ENCODE measurements at places on chromosomes 12 and 14.

GRCh38 chr14:60488175-60488574 is 2.3 kb upstream of the C14orf39 start:
- DNase-seq = no peak

GRCh38 chr14:75578102-75578785 is at the start of gene FLVCR2:
Gene FLVCR2, plus strand, starts transcription at chr14:75578620. Its CDS starts 353 bp downstream, at chr14:75578973.
- DNase-seq = peak; percentile 40

DNA sequence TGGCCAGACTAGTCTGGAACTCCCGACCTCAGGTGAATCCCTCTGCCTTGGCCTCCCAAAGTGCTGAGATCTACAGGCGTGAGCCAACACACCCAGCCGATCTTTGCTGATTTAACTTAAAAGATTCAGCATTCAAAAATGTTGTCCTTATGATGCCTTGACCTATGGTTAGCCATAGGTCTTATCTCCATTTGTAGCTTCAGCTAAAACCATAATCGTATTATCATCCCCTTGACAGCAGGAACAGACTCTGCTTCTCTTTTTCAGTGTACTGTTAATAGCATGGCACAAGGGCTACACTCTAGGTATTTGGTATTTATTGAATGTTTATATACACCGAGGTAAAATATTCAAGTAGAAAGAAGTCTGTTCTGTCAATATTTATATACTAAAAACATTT is 15.3 kb downstream of the CCDC62 start:
- DNase-seq = no peak

DNA sequence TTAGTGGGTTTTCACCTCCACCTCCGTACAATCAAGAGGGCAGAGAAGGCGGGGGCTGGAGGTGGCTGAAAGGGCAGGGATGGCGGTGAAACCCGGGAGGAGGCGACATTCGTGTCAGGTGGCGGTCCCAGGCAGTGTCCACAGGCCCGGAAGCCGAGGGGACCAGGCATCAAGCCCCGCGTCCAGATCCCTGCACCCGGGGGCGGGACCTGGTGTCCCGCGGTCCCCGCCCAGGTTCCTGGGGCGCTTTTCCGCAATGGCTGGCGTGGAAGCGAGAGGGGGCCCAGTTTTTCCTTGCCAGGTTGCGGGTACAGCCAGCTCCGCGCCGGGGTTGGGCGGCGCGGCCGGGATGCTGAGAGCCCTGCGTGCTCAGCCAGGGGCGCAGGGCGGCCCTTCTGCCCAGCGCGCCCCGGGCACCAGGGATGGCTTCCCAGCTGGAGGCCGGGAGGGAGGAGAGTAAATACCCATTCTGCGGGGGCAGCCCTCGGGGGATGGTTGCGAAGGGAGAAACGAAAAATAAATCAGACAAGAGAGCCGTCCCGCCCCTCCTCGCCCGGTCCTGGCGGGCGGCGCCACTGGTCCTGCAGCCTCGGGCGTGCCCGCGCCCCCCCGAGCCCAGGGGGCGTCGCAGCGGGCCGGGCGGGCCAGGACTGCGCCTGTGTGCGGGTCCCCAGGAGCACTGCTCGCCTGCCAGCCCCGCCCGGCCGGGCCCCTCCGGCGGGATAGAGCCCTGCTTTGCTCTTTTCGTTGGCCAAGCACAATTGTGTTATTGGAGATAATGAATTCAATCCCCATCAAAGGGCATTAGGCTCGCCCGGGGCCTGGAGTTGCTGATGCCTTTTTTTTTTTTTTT is 11.5 kb downstream of the FOXA1 start:
- no peak for DNase-seq

- no peak for DNase-seq
These were observed 57.9 kb downstream of the FZD10 start for GRCh38 chr12:130219929-130220705.

DNA sequence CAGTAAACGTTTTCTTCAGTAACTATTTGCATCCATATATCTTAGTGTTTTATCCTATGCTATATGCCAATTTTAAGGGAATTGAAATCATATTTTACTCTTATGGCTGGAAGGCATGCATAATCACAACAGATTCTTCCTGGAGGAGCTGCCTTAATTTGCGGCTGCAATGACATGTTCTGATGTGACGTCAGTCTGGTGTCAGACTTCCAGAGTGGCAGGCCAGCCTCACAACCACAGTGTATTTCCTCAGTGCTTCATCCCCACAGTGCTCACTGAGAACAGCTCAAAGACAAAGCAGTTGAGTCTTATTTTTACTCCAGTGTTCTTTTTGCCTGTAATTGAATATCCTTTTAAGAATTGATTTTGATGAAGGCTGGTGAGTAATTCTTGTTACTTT is 107.1 kb downstream of the PLEKHA5 start:
- no peak for DNase-seq

- DNase-seq = no peak
These were observed 108.0 kb upstream of the METAP2 start for GRCh38 chr12:95365912-95366311.

DNA sequence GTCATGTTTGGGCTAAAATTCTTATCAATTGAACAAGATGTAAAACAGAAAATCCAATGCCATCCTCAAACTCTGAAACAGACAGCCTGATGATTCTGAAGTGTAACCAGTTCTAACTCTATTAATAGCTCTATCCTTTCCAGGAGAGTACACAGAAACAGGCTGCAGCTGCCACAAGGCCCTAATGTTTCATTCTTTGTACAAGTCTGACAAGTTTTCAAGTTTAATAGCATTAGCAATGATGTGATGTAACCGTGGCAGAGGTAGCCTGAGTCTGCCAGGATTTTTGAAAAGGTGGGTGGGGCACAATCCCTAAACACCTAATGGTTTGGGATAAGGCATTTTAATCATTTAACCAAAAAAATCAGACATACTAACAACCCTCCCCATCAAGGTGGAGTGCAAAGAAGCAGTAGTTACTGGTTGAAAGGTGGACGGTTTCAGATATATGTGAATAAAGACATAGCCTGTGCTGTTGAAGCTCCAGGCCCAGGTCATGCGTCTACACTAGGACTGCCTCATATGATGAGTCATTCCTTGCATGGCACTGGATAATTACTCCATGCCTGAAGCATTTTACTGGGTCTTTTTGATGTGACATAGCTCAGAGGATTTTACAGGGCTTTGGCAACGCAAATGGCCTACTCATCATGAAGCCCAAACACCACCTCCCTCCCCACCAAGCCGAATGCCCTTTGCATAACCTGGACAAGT is 145.1 kb upstream of the GRIP1 start:
- DNase-seq = no peak

GRCh38 chr12:27652174-27652763 is 44.0 kb upstream of the REP15 start:
- DNase-seq = peak; percentile 17

GRCh38 chr12:106214571-106214970 is 33.2 kb downstream of the CKAP4 start:
- no peak for DNase-seq

DNA sequence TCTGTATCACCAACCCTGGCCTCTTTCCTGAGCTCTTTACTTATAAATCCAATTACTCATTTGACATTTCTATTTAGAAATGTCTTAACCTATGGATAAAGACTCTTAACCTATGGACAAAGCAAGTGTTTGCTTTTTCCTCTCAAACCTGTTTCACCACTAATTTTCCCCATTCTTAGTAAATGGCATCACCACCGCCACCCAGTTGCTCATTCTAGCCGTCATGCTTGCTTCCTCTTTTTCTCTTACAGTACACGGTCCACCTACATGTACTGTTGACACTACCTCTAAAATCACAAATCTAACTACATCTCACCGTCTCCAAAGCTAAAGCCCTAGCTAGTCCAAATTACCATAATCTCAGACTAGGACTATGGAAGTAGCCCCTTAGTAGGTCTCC is 60.0 kb downstream of the CAPS2 start:
- DNase-seq = no peak

- no peak for DNase-seq
These were observed 48.5 kb downstream of the PITPNM2 start for GRCh38 chr12:123102366-123102765.

DNA sequence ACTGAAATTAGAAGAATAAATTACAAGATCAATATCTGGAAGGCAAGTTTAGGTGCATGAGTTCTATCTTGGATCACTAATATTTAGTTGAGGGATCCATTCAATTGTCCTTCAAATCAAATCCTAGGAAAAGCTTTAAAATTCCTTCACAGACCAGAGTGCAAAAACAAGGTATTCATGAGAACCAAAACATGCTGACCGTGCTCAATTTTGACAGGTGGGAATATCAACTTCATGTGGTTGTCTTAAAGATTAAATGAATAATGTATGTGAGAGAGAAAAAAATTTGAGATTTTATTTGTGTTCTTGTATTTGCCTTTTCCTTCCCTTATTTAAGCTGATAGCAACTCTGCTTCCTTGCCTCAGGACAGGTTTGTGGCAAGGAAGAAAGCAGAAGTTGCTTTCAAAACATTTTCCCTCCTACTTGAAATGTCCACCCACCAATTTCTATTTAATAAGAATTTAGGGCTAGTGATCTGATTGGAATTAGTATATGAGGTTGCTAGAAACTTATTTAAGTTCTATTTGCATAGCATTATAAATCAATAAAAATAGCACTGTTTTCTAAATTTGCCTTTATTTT is 4.9 kb upstream of the PPP1R12A start:
- DNase-seq = no peak

DNA sequence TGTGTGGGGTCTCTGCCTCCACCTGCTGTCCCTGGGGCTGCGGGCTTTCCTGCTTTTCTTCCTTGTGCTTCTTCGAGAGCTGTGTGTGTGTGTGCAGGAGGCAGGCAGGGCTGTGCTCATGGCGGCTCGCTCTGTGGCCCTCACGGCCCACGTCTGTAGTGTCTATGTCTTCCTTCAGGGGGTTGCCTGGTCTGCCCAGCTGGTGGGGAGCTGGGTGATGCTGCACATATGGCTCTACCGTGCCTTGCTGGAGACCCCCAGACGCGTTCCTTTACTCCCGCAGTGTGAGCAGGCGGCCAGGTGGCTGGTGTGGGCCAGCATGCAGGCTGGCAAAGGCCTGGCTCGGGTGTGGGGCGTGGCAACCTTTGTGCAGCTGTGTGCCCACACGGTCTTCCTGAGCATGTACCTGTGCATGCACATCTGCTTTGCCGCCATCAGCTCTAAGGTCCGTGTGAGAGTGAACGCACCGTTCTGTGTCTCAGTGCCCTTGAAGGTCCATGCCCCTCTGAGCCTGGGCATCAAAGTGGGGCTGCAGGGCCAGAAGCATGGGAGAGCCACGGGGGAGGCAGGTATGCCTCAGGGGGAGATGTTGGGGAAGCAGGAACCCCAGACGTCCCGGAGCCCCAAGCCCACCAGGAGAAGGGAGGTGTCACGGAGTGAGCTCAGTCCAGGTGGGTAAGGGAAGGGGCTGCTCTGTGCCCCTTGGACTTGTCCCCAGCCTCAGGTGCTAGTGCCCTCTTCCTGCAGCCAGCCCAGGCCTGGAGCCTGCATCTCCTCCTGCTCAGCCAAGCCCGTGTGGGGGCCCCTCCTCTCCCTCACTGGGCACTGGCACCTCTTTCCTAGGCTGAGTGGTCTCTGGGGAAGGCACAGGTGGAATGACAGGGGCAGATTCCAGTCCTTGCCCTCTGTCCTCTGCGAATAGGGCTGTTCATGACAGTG is 26.4 kb downstream of the CLSTN3 start:
- no peak for DNase-seq

- no peak for DNase-seq
These were observed 13.0 kb upstream of the PNMA1 start for GRCh38 chr14:73727166-73727565.

Measured in GDM1 (cell line).